GM12865 (cell line): ENCODE measurements at places on chromosomes 4 and X.

- no peak for DNase-seq
These were observed 39.9 kb downstream of the RAB40AL start for GRCh38 chrX:102976793-102977495.

- no peak for DNase-seq
These were observed 5.4 kb upstream of the ADH4 start for GRCh38 chr4:99149426-99150019.

DNA sequence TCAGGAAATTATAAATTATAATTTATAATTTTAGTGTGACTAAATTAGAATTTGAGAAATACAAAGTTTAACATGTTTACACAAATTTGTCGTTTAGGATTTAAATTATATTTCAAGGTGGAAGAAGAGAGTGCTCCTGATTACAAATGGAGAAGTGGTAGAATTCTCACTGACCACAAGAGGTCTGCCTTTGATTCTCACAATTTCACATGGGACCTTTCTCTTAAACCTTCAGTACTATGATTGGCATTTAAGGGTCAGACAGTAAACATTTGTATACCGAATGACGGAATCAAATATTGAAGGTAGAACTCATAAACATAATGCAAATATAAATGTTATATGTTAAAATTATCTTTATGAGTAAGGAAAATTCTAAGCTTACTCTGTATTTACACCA, 171.7 kb downstream of the SLIT2 start:
- DNase-seq = no peak

- DNase-seq = no peak
These were observed 111.7 kb downstream of the NFKB1 start for GRCh38 chr4:102612824-102613366.

GRCh38 chr4:39326468-39326977, 39.6 kb downstream of the RFC1 start:
- no peak for DNase-seq

DNA sequence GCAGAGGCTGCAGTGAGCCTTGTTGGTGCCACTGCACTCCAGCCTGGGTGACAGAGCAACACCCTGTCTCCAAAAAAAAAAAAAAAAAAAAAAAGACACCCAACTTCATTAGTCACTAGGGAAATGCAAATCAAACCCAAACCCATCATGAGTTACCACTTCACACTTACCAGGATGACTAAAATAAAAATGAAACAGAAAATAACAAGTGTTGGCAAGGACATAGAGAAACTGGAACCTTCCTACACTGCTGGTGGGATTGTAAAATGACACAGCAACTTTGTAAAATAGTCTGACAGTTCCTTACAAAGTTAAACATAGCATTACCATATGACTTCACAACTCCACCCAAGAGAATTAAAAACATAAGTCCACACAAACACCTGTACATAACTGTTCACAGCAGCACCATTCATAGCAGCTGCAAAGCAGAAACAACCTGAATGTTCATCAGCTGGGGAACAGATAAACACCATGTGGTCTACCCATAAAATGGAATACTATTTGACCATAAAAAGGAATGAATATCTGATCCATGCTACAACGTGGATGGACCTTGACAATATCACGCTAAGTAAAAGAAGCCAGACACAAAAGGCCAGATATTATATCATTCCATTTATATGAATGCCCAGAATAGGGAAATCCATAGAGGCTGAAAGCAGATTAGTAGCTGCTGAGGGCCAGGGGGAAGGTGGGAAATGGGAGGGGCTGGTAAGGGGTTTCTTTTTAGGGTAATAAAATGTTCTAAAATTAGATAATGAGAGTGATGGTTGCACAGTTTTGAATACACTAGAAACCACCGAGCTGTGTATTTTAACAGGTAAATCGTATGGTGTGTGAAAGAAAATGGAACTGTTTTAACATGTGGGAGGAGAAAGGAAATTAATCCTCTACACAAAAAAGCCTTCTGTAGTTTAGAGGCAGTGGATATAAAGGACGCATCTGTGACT, 18.3 kb downstream of the CD99L2 start:
- peak; percentile 76 for DNase-seq

- no peak for DNase-seq
These were observed 651.8 kb downstream of the C4orf33 start for GRCh38 chr4:129747756-129748155.

DNA sequence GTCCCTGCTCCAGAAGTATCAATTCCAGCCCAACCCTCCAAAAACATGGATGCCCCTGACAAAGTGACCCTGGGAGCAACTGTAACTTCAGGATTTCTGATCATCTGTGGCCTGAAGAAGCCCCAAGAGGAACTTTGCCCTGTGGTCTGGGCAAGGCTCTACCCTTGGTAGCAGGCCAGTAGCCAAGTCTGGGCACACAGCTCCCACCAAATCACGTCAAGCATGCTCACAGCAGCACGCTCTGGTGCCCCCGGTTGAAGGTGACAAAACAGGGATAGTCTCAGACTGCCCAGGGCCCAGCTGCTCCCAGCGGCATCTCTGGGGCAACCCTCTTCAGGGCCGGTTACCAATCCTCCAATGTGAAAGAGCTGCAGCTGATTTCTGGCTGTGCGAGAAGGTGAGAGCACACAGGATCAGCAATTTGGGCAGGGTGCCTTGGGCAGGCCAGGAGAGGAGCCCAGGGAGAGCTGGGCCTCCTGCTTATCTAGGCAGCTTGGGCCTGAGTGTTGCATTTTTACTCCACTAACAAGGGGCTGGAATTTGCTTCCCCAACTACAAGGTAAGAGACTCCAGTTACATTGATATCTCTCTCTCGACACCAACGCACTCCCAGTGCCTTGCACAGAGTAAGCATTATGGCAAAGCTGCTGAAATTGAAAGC, 418.1 kb downstream of the BCOR start:
- no peak for DNase-seq

DNA sequence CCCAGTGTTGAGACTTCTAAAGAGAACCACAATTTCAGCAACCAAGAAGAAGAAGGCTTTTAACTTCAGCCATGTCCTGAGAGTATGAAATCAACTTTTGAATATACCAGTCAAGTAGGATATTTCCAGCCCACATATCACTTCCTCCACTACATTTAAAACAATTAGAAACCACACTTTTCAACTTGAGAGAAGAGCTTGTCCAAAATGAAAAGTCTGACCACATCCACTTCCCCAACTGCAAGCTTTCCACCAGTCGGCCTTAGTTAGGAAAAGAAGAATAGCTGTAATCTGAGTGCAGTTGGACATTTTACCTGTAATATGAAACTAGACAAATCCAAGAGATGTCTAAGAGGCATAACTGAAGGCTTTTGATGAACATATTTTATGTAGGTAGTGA, 101.9 kb upstream of the SLC7A11 start:
- peak; percentile 21 for DNase-seq

- DNase-seq = no peak
These were observed 102.1 kb upstream of the RASGEF1B start for GRCh38 chr4:81573840-81574239.

DNA sequence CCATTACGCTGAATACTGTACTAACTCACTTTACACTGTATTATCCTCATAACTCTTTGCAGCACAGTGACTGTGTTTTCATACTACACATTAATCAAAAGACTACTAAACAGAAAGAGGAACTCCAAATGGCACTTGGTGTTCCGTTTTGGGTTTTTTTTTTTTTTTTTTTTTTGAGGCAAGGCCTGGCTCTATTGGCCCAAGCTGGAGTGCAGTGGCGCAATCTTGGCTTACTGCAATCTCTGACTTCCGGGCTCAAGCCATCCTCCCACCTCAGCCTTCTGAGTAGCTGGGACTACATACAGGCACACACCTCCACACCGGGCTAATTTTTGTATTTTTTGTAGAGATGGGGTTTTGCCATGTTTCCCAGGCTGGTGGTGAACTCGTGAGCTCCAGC, 10.7 kb downstream of the KLHL8 start:
- peak; percentile 8 for DNase-seq

DNA sequence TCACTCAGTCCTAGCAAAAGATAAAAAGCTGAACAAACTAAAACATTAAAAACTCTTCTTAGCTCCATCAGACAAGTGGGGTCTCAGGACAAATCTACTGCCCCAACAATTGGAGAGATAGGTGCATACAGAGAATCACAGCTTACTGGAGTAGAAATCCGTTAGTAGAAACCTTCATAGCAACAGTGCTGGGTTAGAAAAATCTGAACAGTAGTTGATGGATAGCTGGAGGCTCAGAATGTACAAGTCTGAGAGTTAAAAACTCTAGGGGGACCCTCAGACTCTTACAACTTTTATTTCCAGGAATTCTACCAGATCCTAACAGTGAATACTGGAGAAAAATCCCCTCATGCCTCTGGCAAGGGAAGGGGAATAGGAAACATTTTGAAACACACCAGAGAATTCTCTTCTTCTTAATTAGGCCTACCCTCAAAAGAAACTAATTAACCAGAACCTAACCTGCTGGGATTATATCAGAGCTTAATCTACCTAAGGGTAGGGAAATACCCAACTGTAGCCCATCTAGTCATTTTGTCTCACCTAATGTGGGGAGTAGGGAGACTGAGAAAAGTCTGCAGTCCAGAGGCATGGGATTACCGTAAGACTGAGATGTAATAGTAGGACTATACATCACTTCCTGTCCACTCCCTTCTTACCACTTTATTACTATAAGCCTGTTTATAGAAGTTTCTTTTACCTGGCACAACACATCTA, 165.0 kb upstream of the CTSO start:
- no peak for DNase-seq

GRCh38 chr4:45640281-45640680, 483.6 kb downstream of the GABRG1 start:
- no peak for DNase-seq

DNA sequence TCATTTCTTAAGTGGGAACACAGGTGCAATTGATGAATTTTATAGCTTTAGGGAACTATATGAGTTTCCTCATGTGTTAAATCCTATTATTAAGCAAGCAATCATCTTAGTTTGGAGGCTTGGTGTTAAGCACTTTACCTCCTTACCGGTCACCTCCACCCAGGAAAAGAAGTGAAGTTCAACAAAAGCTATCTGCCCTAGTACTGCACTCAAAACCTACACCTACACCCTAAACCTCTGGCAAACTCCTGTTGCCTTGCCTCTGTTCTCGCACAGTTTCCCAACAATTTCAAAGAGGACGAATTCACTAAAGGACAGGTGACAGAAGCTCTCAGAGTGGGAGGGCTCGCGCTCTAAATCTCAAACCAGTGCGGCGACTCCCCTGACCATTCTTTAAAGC, 85.7 kb upstream of the TENT5D start:
- no peak for DNase-seq

GRCh38 chr4:2256781-2257191, 5.1 kb downstream of the MXD4 start:
- DNase-seq = no peak

DNA sequence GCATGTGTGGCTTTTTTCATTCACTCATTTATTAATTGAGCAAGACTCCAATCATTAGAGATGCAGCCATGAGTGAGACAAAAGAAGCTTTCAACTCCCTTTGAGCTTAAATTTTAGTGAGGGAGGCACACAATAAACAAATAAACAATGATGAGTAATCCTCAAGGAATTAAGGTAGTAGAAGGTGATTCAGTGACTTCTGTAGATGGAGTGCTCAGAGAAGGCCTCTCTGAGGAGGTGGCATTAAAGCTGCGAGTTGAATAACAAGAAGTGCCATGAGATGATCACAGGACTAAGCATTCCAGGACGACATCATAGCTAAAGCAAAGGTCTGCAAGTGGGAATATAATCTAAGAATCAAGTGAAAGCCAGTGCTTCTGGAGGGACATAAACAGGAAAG, 77.6 kb downstream of the NWD2 start:
- DNase-seq = no peak

DNA sequence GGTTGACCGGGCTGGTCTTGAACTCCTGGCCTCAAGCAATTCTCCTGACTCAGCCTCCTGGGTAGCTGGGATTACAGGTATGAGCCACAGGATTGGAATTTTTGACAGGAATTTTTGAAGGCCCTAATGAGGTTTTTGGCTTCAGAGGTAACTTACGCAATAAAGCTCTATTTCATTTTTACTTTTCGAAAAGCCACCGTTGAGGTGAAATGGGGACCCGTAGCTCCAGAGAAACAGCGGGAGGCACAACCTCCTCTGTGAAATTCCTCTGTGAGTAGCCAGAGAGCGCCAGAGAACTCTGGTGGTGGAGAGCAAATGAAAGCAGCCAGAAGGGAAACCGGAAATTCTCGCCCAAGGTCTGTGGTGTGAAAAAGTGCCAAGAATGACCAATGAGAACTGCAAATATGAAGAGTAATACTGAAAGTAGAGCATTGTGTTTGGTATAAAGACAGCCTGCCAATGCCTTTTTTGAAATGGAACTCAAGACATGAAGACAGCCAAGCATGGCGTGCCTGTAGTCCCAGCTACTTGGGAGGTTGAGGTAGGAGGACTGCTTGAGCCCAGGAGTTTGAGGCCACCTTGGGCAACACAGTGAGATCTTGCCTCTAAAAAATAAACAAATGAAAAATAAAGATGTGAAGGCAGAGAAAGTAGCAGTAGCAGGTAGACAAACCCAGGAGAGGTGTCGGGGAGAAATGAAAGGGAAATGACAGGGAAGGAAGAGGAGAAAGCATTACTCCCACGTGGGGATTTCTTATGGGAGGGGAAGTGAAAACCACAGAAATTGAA, 33.0 kb upstream of the TMEM131L start:
- DNase-seq = peak; percentile 97

DNA sequence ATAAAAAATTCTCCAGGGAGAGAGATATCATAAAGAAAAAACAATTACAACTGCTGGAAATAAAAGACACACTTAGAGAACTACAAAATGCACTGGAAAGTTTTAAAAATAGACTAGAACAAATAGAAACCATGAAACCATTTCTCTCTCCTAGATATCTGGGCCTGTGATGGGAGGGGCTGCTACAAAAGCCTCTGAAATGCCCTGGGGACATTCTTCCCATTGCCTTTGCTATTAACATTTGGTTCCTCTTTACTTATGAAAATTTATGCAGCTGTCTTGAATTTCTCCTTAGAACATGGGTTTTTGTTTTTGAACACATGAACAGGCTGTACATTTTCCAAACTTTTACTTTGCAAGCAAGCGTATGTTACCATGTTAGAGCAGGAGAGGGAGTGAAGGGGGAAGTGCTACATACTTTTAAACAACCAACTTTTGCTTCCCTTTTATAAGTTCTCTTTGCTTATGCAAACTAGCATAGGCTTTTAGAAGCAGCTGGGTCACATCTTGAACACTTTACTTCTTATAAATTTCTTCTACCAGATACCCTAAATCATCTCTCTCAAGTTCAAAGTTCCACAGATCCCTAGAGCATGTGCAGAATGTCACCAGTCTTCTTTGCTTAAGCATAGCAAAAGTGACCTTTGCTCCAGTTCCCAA, 47.9 kb upstream of the PACRGL start:
- no peak for DNase-seq

- no peak for DNase-seq
These were observed 633.9 kb upstream of the CPEB2 start for GRCh38 chr4:14368391-14368790.

- DNase-seq = no peak
These were observed 62.6 kb downstream of the DCLK2 start for GRCh38 chr4:150140774-150141400.

DNA sequence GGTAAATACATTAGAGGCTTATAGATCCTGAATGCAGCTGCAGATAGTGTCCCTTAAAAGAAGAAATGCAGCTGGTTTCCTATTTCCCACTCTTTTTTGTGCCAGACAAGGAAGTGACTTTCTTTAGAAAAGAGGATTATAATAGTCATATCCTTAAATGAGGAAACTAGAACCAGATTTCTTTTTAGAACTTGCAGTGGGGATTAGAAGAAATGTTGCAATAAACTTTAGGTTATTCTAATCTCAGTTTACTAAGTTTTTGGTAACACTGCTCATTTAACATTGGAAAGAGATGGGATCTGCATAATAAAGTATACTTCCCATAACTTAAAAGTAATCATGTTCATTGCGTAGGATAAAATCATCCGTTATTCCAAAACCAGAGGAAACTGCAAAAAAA, 101.9 kb downstream of the SLIT2 start:
- DNase-seq = no peak

GRCh38 chr4:48131736-48132135, 2.3 kb downstream of the TXK start:
- DNase-seq = no peak
